ENCODE measurements at places on chromosomes 16 and 17.

GRCh38 chr16:57486858-57487834 lies 853 bp upstream of the DOK4 start:
- no peak for DNase-seq

DNA sequence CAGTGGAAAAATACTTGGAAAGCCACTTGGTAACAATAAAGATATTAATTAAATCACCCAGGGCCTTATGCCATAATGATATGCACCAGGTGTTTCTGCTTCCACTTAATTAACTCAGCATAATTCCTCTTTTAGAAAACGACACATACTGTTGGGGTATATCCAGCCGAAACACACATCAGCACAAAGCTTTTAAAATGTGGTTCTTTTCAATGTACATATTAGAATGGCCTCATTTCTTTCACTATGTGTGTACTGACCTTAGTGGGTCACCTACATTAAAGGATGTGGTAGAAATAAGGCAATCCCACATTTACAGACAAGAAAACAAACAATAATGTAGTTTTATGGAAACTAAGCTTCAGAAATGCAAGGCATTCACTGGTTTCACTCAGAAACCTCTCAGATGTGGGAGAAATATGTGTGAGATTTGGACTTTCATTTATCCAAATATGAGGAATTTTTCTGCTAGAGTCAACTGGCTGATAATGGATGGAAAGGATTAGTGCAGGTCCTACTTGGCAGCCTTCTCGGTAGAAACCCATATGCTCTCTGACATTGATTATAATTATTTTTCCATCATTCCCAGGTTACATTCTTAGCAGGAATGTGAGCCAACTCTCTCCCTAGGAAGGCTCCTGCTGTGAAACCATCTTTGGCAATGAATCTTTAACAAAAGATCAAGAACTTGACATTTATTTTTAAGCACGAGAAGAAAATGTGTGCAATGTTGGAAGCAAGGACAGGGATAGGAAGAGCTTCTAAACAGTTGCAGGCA lies 66.7 kb upstream of the DHX40 start:
- DNase-seq, result no peak

- no peak for DNase-seq
Measured at GRCh38 chr16:56120447-56121155, 70.7 kb upstream of the GNAO1 start.

GRCh38 chr17:44466339-44466738 lies 36.9 kb downstream of the GPATCH8 start:
- no peak for DNase-seq

DNA sequence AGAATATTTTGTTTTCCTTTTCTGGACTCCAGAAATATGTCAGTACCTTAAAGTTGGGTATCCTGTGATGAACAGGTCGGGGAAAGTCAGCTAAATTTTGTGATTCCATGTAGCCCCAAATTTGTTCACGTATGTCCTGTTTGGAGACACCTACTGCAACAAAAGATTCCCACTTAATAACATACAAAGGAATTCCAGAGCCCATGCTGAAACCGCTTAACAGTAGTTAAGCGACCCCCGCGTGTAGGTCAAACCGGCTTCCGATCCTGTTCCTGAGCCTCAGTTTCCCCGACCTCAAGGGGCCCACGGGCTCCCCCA lies 477 bp downstream of the MTHFSD start:
- no peak for DNase-seq

DNA sequence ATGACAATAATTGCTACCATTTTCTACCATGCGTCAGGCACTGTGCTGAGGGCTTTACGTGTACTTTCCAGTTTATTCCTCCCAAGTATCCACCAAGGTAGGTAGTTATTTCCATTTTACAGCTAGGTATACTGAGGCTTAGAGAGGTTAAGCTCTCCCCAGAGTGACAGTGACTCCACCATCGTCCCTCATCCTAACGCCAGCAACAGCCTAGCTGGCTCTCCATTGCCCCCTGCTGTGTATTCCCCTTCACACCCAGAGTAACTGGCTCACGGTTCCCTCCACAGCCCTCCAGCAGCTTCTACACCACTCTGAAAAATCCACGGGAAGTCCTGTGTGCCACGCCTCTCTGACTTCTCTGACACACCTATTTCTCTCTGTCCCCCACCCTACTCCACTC lies 7.1 kb upstream of the ASGR1 start:
- DNase-seq, result no peak

- DNase-seq, result no peak
Measured at GRCh38 chr17:42279776-42280630, 3.8 kb upstream of the STAT5B start.

- no peak for DNase-seq
Measured at GRCh38 chr17:77200711-77201110, 59.9 kb downstream of the SEC14L1 start.

GRCh38 chr17:46086821-46087220 lies 87.8 kb downstream of the STH start:
- no peak for DNase-seq

GRCh38 chr17:79053251-79053925 lies 21.2 kb upstream of the ENGASE start:
- no peak for DNase-seq

DNA sequence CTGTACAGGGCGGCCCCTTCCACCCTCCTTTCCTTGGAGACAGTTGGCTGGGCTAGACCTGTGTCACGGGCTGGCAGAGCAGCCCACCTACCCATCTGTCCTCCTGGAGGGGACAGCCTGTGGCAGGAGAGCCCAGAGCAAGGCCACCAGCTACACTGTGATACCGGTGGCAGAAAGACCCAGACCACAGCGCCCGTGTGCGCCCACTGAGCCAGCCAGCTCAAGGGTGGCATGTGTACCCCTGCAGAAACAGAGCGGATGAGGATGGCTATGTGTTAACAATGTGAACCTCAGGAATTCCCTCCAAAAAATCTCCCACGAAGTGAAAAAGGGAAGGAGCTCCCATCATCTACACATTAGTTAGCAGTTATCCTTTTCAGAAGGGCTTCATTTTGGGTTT lies 7.1 kb downstream of the HBQ1 start:
- no peak for DNase-seq

DNA sequence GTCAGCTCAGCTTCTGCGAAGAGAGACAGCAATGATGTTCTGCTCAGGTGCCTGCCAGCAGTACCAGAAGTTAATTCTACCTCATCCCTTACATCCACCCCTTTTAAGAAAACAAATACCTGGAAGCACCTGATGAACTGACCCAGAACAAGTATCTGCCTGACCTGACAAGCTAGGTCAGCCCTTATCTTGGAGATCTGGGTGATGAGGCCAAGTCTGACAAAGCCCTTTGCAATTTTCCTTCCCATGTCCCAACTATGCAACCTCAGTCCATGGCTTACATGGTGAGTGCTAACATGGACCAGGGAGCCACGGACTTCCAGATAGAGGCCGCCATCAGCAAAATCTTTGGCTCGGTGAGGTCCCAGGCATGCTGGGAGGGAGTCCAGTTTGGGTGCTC lies 3.6 kb downstream of the ACADVL start:
- no peak for DNase-seq

DNA sequence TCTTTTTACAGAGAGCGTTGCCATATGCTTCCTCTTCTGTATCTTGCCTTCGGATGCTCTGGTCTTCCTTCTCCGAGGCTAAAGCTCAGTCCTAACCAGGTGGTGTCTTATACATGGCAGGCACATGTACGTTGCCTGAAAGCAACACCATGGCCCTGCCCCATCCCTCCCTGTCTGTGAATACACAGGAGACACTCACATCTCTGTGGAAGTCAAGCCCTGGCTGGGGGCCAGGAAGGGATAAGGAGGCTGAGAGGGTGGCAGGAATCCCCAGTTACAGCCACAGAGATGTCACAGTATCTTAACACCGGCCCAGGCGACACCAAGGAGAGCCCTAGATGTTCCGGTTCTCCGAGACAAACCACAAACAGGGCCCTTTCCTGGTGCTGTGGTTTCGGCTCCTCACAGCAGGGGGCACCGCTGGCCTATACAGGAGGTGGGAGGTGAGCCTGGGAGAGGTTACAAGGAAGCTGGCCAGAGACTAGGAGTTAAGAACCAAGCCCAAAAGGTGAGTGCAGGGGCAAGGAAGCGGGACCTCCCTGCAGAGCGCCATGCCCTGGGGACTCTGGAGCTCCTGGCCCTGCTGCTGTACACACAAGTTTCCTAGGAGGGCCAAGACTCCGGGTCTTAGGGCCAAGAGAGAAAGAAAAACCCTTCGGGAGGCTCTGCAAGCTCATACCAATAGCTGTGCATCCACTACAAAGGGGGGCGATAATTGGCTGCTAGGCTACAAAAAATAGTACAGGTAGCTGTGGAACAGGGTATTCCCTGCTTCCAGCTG lies 41.7 kb downstream of the SRL start:
- DNase-seq, result peak; percentile 88

- no peak for DNase-seq
Measured at GRCh38 chr16:73054125-73054484, 6.2 kb upstream of the ZFHX3 start.

DNA sequence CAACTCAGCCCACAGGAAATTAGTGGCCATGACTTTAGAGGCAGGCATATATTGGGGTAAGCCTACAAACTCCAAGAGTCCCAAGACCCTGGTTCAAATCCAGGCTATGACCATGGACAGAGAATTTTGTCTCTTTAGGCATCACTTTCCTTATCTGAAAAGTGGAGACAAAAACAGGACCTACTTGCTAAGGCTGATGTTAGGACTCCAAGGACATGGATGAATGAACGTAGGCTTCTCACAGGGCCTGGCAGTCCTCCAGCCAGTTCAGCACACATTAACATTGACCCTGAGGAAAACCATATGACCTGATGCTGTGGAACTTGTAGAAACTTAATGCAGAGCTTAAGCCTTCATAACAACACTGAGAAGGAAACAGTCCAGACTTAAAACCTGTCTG lies 1.4 kb downstream of the FKBP10 start:
- DNase-seq, result no peak

DNA sequence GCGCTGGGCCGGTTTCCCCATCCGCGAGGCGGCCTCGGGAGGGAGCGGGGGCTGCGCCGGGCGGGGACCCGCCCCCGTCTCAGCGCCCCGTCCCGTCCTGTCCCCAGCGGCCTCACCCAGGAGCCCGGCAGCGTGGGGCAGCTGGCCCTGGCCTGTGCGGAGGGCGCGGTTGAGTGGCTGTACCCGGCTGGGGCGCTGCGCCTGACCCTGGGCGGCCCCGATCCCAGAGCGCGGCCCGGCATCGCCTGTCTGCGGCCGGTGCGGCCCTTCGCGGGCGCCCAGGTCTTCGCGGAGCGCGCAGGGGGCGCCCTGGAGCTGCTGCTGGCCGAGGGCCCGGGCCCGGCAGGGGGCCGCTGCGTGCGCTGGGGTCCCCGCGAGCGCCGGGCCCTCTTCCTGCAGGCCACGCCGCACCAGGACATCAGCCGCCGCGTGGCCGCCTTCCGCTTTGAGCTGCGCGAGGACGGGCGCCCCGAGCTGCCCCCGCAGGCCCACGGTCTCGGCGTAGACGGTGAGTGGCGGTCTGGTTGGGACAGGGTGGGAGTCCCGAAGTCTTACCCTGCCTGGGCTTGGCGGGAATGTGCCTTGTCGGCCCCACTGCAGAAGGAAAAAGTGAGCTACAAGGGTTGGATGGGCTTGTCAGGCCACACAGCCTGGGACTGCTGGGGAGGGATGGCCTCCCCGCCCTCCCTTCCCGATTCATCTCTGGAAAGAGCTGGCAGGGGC lies 720 bp downstream of the METRN start:
- no peak for DNase-seq

DNA sequence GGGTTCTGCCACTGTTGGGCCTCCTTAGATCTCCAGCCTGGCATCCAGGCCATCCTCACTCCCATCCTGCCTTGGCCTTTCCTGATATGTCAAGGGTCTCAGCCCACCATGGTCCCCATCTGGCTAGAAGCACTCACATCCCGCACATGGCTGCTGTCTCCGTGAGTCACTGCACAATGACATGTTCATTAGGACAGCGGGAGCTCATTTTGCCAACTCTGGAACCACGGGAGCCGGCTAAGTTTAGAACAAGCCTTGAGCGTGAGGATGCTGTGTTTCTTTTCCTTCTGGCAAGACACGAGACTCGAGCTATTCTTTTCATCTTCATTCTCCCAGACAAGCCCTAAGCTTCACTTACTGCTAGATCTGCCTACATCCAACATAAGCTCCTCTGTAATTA lies 65.7 kb upstream of the KSR1 start:
- DNase-seq, result no peak

Measured in ELF-1 (cell line).